Body of pancreas (tissue), 4 donors: ENCODE measurements at places on chromosomes 16 and 17. TPM values are rescaled to one million over a fixed set of nuclear protein-coding genes. Genes with fewer than 3 reads are reported as not detected.

FBXW10B gene
- not detected for total RNA-seq

LRRC46 gene
- total RNA-seq, result not detected

CCL3 gene
- total RNA-seq, result not detected

CCP110 gene
- 16.2 TPM for total RNA-seq

SLFN12L gene
- 1.6 TPM for total RNA-seq

ODAD4 gene
- 0.26 TPM for total RNA-seq

GP1BA gene
- not detected for total RNA-seq

FN3K gene
- 29.1 TPM for total RNA-seq

DBNDD1 gene
- total RNA-seq, result 10.9 TPM

KRT24 gene
- not detected for total RNA-seq

- no peak for DNase-seq
These were observed 31.4 kb upstream of the CHMP6 start for GRCh38 chr17:80960037-80960796.

DNA sequence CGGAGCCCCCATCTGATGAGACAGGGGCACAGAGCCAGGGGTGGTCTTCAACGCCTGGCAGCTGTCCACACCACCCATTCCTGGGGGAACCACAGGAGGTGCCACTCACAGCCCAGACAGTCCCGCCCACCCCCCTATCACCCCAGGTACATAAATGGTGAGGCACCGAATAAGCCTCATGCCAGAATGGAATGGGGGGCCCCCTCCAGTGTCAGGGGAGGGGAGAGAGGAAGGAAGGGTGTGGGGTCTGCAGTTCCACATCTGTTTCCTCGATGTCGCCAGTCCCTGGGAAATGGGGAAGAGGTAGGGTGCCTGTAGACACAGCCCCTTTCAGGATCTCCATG, 1.7 kb downstream of the TMC6 start:
- DNase-seq, result no peak

DNA sequence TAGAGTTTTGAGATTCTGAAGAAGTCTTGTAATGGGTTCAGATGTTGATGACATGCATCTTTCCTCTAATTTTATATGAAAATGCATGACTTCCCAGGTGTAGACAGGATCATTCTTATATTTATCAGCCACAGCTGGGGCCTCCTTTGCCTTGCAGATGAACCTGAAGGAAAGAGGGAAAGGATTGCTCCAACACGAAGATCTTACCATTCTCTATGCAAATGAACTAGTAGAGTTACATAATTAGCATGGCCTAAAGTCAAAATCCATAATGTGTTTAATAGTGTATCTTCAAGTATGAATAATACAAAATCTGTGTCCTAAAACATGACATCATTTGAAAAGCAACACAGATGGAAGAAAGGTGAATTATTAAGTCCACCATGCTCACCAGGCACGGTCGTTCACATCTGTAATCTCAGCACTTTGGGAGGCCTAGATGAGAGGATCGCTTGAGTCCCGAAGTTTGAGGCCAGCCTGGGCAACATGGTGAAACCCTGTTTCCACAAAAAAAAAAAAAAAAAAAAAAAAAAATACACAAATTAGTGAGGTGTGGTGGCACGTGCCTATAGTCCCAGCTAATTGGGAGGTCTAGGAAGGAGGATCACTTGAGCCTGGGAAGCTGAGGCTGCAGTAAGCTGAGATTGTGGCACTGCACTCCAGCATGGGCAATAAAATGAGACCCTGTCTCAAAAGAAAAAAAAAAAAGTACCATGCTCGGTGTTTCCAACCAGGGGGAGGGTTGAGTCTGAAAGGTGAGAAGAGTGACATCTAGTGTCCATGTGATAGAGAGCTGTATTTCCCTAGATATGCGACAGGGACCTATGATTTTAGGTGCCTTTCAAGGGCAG, 6.3 kb downstream of the VWA3A start:
- DNase-seq, result peak; percentile 10

DNA sequence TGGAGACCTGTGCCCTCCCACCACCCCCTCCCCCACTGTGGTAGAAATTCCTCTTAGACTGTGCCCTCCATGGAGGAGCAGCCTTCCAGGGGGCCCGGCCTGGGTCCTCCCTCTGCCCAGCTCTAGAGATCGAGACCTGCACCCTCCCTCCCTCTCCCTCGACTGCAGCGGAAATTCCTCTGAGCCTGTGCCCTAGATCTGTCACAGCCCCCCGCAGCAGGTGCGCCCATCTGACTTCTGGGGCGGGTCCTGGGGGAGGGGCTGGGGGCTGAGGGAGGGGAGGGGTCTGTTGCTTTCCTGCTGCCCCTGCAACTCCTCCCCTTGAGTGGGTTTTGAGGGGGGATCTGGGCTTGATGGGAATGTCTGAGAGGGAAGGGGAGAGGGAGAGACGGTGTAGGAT, 177.8 kb upstream of the GSE1 start:
- DNase-seq, result no peak

GRCh38 chr16:19482291-19482690, 39.6 kb downstream of the GDE1 start:
- DNase-seq, result no peak

- no peak for DNase-seq
These were observed 31.1 kb upstream of the CCR7 start for GRCh38 chr17:40596261-40596919.

- no peak for DNase-seq
These were observed 78.8 kb upstream of the ANKFN1 start for GRCh38 chr17:56074361-56074890.

GRCh38 chr17:77429969-77430752, 289.4 kb downstream of the SEC14L1 start:
- peak; percentile 80 for DNase-seq

DNA sequence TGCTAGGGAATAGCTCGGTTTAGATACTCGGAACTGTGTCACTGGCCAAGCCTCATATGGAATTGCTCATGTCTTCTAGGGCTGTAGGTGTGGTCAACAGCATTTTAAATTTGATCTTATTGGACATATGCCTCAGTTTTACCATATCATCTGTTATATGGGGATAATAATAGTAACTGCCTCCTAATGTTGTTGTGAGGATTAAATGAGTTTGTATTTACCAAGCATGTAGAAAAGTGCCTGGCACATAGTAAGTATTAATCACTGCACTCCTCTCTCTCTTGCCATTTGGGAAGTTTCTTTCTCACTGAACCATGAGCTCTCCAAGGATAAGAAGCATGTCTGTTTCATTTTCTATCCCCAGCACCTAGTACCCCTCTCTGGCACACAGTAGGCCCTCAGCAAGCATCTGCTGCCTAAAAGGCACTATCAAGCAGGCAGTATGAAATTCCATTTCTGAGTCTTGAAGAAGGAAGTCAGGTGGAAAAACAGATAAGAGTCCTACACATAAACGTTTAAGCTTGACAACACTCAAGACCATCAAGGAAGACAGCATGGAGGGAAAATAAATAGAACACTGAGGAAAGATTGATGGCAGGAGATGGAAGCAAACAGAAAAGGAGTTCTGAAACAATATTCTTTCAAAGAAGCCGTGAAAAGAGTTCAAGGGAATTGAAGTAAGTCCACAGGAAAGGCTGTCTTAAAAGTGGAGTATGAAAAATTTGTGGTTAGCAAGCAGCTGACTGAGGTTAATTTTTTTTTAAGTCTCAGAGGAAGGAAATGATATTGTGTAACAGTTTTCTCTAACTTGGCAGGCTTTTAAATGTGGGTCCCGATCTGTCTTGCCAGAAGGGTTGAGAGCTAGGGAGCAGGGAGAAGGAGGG, 2.2 kb upstream of the ATP6V0A1 start:
- no peak for DNase-seq

DNA sequence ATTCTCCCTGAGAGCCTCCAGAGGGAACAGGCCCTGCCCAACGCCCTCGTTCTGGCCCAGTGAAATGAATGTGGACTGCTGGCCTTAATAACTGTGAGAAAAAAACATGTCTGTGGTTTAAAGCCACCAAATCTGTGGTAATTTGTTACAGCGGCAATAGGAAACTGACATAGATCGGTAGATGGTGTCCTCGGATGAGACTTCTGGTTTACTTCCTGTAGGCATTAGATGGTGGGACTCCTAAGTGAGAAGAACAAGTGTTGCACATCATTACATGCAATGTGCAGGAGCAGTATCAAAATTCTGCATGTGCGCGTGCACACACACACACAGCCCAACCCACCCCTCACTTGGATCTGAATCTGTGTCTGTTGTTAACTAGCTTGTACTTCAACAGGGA, 42.0 kb downstream of the CDK5R1 start:
- no peak for DNase-seq

- no peak for DNase-seq
These were observed 46.5 kb downstream of the BRD7 start for GRCh38 chr16:50322333-50322732.

DNA sequence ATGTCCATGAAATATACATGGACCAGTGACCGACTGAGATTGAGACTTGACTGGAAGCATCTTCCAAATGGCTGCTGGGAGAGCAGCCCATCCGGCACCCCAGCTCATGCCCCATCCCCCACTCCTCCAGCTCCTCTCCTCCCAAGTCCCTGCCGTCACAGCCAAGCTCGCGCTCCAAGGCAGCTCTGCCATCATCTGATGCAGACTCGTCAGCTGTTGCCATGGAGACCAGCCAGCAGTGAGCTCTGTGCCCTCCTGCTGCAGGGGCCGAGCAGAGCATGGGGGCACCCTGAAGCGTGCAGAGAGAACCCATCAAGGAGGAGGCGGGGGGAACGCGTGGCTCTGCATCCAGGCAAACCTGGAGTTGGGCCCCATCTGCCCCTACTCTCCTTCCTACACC, 74.5 kb upstream of the TNRC6C start:
- DNase-seq, result peak; percentile 31

DNA sequence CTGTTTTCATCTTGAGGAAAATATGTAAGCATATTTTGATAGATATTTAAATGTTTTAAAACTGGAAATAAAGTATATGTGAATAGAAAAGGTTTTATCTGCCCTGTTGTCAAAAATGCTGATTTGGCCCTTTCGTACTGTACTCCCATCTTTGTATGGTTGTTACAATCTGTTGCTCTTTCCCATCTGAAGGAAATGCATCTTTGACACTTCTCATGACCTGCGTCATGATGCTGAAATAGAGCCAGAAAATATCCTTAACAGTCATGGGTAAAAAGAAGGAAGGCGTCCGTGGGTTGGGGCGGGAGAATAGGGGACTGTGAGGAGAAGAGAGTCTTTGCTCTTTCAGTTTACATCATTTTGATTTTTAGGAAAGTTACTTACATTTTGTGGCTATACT, 327.7 kb downstream of the BCAS3 start:
- DNase-seq, result no peak

DNA sequence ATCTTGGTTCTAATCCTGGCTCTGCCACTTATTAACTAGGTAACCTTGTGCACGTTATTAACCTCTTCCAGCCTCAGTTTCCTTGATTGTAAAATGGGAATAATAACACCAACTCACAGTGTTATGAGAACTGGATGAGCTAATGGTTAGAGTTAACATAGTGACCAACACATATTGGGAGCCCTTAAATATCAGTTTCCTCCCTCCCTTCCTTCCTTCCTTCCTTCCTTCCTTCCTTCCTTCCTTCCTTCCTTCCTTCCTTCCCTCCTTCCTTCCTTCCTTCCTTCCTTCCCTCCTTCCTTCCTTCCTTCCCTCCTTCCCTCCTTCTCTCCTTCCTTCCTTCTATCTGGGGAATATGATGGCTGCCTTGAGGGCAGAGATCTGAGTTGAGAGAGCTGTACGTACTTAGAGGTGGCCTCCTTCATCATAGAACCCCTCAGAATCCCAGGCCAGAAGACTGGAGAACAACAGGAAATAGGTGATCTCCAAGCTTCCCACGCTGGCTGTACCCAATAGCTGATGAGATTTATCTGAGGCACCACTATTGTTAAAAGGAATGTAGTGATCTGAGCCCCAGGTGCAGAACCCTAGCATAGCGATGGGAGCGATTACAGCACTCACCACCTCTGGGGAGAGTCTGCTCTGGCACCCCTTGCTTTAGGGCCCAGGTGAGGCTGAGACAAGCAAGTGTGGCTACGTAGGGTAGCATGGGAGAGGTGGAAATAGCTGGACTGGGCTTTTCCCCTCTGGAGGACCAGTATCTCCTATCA, 26.2 kb downstream of the CCR7 start:
- no peak for DNase-seq

GRCh38 chr17:33749171-33749570, 456.1 kb upstream of the ASIC2 start:
- no peak for DNase-seq

DNA sequence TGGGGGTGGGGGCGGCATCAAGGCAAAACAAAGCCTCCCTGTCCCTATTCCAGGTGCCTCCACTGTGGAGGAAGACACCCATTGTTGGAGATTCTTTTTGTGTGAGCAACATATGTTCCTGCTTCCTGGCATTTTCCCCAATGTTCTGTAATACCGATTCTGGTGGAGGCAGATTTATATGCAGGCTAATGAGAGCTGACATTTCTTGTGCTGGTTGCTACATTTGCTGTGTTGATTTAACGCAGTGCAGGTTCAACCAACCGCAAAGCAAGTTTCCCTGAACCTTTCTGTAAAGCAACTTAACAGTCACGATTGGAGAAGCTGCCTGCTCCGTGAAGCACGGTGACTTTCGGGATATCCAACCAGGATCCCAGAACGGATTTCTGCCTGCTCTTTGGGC, 260.5 kb downstream of the CBLN1 start:
- no peak for DNase-seq

DNA sequence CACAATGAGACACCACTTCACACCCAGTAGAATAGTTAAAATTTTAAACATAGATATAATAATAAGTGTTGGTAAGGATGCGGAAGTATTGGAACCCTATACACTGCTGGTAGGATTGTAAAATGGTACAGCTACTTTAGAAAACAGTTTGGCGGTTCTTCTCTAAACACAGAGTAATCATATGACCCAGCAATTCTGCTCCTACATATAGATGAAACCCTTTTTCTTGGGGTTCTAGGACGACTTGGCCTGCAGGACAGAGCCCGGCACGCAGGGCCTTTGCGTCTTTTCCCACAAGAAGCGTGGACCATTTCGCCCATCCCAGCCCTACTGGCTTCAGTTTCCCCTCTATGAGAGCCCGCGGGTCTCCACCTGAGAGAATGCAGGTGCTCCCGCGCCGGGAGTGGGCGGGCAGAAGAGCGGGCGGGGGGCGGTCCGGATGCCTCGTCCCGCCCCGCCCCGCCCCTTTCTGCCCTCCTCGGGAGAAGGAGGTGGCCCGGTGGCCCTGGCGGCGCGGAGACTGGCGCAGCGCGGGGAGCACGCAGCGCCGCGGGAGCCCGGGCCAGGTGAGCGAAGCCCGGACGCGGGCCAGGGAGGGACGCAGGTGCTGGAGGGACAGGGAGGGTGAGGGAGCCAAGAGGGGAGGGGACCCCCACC, at the start of gene SDR42E2:
Gene SDR42E2, plus strand, starts transcription at position 508 of the 657 bp plus-strand sequence. CDS start 3,077 bp downstream, outside the sequence.
- peak; percentile 30 for DNase-seq

- DNase-seq, result peak; percentile 92
These were observed 2.4 kb upstream of the BCKDK start for GRCh38 chr16:31105677-31106213.

DNA sequence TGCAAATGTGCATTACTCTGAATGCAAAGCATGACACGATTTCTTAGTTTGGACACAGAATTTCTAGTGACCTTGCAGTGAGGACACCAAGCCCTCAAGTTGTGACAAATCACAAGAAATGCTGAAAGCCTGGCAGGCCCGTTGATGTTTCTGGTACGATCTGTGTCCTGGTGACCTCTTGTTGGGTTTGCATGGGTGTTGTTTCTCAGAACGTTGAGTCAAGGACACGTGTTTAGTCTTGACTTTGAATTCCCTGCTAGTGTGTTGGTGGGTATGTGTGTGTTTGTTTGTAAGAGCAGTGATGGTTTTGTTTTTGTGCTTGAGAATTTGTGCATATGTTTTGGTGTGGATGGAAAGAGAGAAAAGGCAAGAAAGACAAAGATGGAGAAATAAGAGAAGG, 37.8 kb upstream of the MAF start:
- no peak for DNase-seq

GRCh38 chr17:42653179-42654124, 5.6 kb upstream of the TUBG2 start:
- DNase-seq, result peak; percentile 70
